ENCODE measurements at places on chromosomes 5 and 9.

DNA sequence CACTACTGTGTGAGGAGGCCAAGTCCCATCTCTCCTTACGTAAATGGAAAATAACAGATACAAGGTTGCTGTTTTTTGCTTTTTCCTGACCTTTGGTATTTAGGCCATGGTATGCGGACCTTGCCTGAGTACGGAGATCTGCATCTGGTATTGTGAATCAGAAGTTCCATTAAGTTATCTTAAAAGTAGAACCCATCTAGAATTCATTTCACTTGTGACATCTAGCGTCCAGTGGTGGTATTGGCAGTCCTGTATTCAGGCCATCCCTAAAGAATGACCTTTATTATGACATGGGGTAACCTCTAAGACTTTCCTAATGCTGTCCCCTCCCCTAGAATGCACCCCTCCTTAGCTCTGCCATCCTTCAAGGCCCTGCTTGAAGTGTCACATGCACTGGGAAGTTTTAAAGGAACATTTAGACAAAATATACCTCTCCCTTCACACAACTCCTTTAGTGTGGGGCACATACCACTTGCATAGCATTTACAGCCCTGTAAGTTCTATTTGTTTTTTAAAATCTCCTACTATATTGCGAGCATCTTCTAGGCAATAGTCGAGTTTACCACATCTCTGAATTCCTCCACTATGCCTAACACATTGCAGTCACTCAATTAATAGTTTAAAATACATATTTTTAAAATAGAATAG, 1.9 kb upstream of the SPDL1 start:
- DNase-seq: no peak

GRCh38 chr5:39426051-39426745, 1.4 kb upstream of the DAB2 start:
- no peak for DNase-seq

GRCh38 chr5:178774446-178774845, 44.0 kb upstream of the ZNF354A start:
- no peak for DNase-seq

GRCh38 chr9:125472926-125473701, 211.5 kb downstream of the GAPVD1 start:
- DNase-seq: no peak

DNA sequence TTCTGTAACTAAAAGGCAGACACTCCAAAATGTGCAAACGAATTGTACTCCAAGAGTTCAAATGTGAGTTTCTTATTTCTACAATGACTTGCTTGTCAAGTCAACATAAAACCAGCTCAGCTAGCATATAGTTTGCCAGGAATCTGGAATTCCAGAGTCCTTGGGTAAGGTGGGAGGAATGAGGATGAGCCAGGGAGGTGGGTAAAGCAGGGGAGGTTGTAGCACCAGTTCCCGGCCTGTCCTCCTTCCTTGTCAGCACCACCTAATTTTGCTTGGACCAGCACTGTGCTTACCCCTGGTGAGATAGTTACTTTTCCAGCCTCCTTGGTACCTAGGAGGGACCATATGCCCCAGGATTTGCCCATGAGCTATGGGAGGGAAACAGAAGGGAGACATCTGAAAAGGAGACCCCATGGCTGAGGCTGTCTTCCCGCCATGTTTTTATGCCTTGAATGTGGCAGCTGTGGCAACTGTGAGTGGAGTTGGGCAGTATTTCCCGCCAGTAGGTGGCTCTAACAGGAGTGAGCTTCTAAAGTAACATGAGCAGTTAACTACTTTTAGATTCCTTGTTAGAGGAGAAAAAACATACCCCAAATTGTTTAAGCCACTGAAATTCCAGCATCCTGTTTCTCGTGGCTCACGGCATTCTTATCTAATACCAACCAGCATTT, 302.5 kb downstream of the TENT4A start:
- DNase-seq: no peak

GRCh38 chr5:32116574-32117313, 57.4 kb downstream of the GOLPH3 start:
- no peak for DNase-seq

DNA sequence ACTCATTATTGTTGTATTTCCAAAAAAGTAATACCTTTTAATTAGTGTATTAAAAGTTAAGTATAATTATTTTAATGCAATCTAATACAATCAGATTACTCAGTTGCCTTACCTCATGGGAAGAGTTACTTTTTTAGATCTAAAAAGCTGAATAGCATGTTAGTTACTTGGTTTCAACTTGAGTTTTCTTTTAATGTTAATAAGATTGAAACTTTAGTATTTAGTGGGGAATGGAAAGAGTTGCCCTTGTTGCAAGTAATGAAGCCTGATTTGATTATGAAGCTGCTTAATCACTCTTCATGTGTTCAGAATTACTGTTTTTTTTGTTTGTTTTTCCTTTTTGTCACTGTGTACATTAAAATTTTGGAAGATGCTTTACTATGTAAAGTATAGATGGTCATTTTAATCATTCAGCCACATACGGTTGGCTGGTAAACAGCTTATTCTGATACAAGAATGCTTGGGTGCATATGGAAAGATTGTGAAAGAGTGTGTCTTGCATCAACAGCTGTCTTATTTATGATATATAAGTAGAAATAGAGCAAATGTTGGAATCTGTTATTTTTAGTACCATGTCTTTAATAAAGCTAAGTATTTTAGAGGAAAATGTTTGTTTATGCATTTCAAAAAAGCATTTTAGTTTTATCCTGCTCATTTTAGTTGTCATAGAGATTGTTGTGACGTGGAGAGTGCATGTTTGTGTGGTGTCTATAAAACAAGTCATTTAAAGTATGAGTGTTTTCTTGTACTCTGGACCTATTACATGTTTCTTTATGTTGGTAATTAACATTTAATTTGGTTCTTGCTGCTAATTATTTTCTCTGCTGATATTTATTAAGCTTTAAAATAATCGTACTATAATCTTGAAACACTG, 36.4 kb downstream of the SREK1 start:
- DNase-seq: no peak

DNA sequence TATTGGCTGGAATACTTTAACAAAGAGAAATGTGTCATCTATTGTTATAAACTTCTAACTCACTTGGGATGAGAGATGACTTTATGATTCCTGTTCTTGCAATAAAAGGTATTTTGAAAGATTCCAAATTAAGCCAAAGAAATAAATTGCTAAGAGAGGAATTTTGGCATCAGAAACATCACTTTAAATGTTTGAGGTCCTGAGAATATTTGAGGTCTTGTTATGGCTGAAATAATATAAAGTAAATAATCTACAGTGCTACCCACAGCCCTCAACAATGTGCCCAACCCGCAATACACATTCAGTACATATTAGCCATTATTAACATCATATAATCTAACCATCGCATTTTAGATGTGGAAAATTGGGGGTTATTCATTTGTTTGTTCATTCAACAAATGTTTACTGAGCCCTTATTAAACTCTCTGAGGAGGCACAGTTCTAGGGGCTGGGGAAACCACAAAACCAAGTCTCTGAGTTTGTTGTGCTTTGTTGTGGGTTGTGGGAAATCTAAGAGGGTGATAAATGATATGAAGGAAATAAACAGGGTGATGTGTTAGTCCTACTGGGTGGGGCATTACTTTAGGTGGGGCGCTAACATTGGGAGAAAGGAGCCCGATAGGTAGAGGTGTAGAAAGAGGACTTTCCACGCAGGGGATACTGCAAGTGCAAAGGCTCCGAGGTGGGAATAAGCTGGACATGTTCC, 135.2 kb upstream of the CLINT1 start:
- DNase-seq: no peak

- no peak for DNase-seq
Measured at GRCh38 chr9:116647515-116647809, 39.6 kb upstream of the TRIM32 start.

Measured in left renal pelvis (tissue), 4 donors.